ENCODE measurements at places on chromosomes 5 and 9.

- no peak for DNase-seq
Observed at GRCh38 chr5:9958914-9959313, 290.8 kb downstream of the ATPSCKMT start.

- DNase-seq, result no peak
Observed at GRCh38 chr5:42832060-42832459, 20.4 kb upstream of the SELENOP start.

DNA sequence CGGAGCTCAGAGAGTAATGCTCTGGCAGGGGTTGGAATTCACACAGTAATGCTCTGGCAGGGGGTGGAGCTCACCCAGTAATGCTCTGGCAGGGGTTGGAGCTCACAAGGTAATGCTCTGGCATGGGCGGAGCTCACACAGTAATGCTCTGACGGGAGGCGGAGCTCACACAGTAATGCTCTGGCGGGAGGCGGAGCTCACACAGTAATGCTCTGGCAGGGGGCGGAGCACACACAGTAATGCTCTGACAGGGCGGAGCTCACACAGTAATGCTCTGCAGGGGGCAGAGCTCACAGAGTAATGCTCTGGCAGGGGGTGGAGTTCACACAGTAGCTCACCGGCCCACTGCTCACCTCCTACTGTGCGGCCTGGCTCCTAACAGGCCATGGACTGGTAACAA is 47.2 kb upstream of the LPCAT1 start:
- DNase-seq, result no peak

GRCh38 chr9:87657190-87657589 is 68.7 kb upstream of the CTSL start:
- no peak for DNase-seq

GRCh38 chr9:87381050-87381711 is 116.5 kb upstream of the DAPK1 start:
- DNase-seq, result no peak

DNA sequence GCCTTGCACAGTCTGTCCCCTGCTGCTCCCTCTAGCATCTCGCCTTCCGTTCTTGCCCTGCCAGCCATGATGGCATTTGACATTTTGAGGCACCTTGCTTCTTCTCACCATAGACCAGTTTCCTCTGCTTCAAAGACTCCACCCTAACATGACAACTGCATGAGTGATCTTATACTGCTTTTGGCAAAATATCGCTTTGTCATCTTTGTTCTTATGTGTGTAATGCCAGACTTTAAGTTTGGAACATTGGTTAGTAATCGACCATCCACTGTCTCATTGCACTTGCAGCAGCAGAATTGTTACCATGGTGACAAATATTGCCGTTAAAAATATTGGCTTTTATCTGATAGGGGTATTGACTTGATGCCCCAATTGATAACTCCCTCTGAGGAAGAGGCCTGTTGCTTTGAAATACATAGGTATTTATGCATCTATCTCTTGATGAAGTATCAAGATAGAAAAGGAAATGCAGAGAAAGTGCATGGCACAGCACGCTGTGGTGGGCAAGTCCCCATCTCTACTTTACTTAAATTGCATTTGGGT is 6.8 kb downstream of the GARIN3 start:
- DNase-seq, result no peak

- no peak for DNase-seq
Observed at GRCh38 chr5:27548484-27548883, 510.1 kb upstream of the CDH9 start.

GRCh38 chr5:54309276-54309675 is 1.1 kb downstream of the ARL15 start:
- no peak for DNase-seq

GRCh38 chr5:139895647-139896046 is 100.0 kb downstream of the PSD2 start:
- DNase-seq, result no peak

DNA sequence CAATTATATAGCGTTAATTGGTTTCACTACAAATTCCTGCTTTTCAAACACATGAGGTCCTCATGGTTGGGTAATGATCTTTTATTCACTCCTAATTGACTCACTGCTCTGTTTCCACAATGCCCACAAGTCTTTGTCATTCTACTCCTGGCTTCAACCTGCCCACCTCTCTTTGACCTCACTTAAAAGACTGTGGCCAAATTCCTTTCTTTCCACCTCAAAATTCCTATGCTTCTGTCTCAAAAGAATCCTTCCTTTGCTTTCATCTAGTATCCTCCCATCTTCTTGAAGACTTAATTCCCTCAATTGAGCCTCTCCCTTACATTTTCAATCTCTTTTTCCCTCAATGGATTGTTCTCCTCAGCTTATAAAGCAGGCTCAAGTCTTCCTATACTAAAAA is 4.9 kb downstream of the APBA1 start:
- no peak for DNase-seq

GRCh38 chr9:135127718-135128670 is 40.5 kb downstream of the OLFM1 start:
- no peak for DNase-seq

GRCh38 chr5:163387589-163388343 is 49.6 kb upstream of the CCNG1 start:
- no peak for DNase-seq

- no peak for DNase-seq
Observed at GRCh38 chr9:81666123-81666522, 23.2 kb downstream of the TLE1 start.

GRCh38 chr9:104986096-104986495 is 58.1 kb upstream of the ABCA1 start:
- no peak for DNase-seq

DNA sequence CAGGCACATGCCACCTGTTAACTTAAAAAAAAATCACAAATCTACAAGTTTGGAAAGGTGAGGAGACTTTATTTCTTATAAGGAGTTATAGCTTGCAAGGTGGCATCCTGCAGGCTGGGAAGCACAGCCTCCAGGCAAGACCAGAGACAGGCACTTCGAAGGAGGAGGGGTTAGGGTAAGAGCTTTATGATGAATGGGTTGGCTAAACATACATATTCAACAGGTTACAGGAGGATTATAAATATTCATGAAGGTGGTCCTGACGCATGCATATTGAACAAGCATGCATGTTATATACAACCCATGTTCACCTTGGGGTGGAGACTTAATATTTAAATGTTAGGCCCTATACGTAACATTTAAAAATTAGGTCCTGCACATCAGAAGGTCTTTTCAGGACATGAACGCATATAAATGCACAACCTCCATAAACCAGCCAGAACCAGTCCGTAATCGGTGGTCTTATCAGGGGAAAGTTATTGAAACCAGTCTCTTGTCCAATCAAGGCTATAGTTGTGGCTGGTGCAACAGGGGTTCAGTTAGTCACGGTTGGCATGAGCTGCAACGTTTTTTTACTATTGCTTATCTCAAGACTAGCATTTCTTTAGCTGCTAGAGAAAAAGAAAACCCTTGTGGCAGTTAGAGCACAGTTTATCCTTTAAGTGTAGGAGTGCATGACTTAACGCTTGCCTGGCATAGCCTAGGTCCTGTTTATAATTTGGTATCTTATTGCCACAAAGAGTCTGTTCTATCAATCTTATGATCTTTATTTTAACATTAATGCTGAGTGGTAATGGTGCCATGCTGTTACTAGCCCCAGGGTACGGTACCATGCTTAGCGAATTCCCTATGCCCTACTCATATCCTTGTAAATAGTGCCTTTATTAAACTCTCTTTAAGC is 72.7 kb downstream of the C9orf57 start:
- no peak for DNase-seq

GRCh38 chr5:38297830-38298608 is 39.7 kb downstream of the EGFLAM start:
- no peak for DNase-seq

- DNase-seq, result peak; percentile 23
Observed at GRCh38 chr5:112869948-112870347, 8.9 kb downstream of the SRP19 start.

- no peak for DNase-seq
Observed at GRCh38 chr9:138040446-138041430, 163.2 kb downstream of the CACNA1B start.

DNA sequence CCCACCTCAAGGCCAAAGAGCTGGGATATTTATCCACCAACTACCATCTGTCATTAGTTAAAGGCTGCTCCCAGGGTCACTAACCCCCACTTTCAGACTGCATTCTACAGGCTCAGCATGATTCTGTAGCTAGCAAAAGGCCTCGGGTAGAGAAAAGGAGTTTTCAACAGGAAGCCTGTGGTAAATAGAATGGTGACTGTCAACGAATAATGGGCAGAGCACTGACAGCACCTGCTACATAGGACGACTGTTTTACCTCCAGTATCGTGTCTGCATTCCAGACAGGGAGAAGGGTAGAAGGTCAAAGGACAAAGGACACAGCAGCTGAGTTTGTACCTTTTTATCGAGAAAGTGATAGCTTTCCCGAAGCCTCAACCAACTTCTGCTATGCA is 20.3 kb downstream of the MFAP3 start:
- no peak for DNase-seq

DNA sequence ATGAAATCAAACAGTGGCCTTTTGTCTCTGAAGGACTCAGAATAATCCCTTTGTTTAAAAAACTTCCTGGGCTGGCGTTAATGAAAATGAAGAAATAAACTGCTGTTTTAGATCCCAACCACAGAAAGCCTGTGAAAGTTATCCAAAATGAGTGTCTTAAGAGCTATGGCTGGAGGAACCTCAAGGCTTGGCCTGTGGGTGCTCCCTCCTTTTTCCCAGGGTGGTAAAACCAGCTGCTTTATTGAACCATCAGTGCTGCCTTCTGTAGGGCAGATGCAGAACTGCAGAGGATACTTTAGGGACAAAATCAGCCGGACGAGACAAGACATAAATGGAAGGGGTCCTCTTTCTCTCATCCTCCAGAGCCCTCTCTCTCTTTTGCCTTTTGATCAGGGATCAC is 100.9 kb downstream of the SMARCA2 start:
- peak; percentile 12 for DNase-seq

DNA sequence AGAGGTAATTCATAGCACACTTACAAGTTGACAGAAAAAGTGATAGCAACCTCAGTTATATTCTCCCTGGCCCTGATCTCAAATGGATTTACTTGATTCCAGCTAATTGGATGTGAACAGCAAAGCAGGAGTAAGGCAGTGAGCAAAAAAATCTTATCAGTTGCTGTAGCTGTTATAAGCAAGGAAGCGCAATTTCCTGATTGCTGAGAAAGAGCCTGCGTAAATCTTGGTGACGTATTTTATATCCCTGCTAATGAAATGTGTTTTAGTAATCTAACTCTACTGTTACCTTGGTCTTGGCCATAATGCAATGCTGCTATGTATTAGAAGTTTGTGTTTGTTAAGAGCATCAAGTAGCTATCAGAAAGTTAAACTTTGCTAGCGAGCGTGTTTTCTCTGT is 661.2 kb upstream of the SEMA6A start:
- DNase-seq, result no peak

DNA sequence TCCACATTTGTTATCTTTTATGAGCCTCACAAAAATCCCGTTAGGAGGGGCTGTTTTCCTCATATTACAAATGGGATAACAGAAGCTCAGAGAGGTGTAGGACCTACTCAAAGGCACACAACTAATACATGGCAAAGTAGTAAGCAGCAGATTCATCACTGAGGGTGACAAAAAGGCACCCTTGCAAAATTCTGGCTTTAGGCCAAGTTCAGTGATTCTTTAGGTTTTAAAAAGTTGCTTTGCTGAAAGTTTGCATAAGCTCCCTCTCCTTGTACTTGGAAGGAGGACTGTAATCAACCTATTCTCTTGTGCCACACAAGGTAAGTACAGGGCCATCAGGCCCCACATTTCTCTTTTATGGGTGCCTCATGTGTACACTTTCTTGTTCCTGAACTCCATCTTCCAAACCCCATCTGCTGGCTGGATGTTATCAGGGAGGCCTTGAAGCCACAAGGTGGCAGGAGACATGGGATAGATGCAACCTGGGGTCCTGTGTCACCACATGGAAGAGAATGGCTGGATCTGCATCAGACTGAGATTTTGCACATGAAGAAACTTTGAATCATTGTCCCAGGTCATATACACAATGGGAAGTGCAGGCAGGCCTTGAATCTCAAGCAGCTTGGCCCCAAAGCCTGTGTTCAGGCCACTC is 311.6 kb downstream of the MSX2 start:
- DNase-seq, result no peak

GRCh38 chr5:7015586-7016256 is 302.5 kb downstream of the TENT4A start:
- DNase-seq, result no peak

DNA sequence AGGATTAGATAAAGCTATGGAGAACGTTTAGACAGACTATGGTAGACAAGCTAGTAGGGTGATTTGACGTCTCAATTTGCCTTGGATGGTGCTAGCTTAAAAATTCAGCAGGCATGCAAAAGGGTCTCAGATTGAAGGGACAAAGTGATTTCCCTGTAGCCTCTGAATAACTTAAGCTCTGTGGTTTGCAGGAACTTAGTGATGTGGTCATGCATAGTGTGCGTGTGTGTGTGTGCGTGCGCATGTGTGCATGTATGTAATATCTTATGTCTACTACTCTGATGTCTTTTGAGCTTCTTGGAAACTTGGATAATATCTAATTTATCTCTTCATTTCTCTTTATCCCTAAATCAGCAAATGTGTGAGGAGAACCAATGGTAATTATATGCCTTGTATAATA is 183.6 kb upstream of the TNC start:
- DNase-seq, result no peak

DNA sequence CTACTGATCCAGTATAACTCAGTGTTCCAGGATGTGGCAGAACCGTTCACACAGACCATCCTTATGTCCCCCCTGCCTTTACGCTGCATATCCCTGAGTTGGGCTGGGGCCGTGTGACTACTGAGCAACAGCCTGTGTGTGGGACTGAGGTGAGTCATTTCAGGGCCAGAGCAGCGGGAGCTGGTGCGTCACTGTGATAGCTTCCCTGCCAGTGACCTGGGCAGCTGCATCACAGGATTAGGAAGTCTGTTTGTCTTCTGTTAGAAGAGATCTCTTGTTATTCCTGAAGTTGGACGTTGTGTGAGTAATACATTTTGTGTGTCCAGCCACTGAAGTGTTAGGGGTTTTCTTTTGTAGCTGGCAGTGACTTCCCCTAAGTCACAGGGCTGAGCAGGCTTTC is 35.6 kb downstream of the TPPP start:
- no peak for DNase-seq

DNA sequence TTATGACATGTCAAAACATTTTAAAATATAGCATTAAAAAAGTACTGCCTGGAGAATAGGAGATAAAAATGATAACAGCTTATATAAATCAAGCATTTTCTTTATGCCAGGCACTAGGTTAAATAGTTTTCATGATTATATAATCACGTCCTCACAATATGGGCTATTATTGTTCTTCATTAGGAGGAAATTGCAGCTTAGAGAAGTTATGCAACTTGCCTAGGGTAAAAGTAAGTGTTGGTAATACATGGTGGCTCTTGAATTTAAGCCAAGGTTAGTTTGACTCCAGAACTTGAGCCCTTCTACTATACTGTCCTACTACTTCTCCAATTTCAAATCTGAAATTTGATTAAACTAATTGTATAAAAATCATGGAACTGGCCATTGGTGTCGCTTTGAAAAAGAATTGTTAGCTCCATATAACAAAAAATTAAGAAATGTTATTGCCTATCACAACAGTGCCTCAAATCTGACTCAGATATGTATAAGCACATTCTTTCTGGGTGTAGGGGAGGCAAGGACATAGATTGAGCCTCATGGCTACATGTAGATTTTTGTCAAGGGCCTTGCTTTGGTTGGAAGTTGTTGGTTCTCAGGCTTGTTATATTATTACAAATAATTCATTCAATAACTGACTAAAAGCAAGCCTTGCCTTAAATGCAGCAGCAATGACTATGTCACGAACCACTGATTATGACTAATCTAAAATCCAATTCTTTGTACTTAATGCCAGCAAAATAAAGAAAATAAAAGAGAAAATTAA is 223.5 kb upstream of the DAB2 start:
- DNase-seq, result no peak

GRCh38 chr5:74051076-74051475 is 425.1 kb downstream of the ARHGEF28 start:
- DNase-seq, result no peak

Data from GM10248 (cell line).